ENCODE measurements at places on chromosomes 11 and 22.

DNA sequence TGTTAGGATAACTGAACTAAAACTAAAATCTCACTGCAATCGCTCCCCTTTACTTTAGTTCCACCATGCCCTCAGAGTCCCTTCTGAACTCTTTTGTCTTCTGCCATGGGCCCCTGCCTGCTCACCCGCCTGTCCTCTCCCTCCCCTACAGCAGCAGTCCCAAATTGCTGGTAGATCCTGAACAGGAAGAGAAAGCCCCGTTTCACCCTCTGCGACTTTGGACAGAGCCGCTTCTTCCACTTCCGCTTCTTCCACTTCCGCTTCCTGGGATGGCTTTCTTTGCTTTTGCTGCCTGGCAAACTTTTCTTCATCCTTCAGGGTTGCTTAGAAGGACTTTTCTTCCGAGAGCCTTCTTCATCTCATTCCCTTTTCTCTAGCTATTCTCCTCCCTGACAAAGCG, 35.7 kb upstream of the TLCD5 start:
- no peak for DNase-seq

GRCh38 chr11:79390923-79391322, 49.9 kb downstream of the TENM4 start:
- DNase-seq, result no peak

DNA sequence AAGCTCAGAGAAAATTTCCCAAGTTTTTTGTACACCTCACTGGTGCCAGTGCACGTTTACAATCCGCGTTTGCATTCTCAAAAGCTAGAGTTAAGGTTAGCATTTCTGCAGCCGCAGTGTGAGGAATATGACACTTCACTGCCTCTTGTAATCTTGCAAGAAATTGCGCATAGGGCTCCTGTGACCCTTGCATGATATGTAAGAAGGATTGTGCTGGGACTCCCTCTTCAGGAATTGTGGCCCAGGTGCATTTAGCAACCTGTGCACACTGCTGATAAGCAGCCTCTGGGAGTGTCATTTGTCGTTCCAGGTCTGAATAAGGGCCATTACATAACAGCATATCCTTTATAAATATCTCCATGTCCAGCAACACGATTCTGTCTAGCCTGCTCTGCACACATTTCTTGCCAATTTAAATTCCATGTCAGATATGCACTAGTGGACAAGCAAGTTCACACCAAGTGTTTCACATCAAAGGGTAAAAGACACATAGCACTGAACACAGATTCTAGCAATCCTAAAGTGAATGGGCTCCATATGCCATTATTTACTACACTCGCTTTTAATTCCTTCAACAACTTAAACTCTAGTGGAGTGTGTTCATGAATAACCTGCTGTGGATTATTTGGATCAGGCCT, 69.2 kb upstream of the INCENP start:
- no peak for DNase-seq

GRCh38 chr11:110490886-110491285, 61.1 kb downstream of the FDX1 start:
- no peak for DNase-seq

- DNase-seq, result no peak
Observed at GRCh38 chr11:45386972-45387371, 100.8 kb upstream of the SYT13 start.

- no peak for DNase-seq
Observed at GRCh38 chr11:60933416-60934123, 9.3 kb downstream of the TMEM132A start.

DNA sequence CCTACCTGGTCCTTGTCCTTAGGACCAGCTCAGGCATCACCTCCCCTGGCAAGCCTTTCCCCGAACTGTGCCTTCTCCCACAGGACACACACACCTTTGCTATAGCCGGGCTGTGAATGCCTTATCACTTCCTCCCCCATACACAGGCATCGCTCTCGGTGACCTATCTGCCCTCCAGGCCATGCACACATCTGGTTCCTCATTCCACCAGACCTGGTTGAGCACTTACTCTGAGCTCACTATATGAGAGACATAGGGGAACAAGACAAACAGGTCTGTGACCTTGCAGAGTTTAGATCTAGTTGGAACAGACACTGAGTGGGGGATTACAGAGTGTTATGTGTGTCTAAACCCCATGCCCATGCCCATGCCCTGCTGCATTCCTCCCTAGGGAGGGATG, 3.1 kb upstream of the BCR start:
- no peak for DNase-seq

DNA sequence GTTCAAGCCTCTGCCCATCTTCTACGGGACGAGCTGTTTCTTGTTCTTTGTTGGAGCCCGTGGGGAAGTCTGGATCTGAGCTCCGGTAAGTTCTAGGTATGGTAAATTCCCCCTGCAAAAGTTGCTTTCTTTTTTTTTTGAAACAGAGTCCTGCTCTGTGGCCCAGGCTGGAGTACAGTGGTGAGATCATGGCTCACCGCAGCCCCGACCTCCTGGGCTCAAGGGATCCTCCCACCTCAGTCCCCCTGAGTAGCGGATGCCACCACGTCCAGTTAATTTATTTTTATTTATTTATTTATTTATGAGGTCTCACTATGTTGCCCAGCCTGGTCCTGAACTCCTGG, 35.5 kb upstream of the MOB2 start:
- DNase-seq, result no peak

DNA sequence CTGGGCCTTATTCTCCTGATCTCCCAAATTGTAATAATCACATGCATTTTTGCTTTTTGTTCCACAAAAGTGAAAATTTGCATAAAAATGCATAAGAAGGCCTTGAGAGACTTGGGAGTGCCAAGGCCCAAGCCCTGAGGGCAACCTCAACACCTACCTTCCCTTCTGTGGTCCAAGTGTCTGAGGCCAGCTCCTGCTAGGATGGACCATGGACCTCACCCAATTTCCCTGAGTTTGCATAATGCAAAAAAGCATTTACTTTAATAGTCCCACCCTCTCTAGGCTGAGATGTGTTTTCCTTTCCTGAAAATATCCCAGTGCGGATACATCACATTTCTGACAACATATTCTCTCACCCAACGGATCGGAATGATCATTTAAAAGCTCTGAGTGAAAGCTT, 194.1 kb upstream of the TENM4 start:
- DNase-seq, result no peak

All from stimulated activated CD4-positive, alpha-beta T cell treated with anti-CD3 and anti-CD28 coated beads, Interleukin-1b, Interleukin-23, amount 100 ng/mL, for 24 hours (primary cell).